ENCODE measurements at places on chromosomes 7 and 10. TPM values are rescaled to one million over a fixed set of nuclear protein-coding genes. Genes with fewer than 3 reads are reported as not detected.

Gene FGFBP3
- 1.5 TPM for total RNA-seq

Gene ACHE
- 3.3 TPM for total RNA-seq

- no peaks in the 10 kb centered on the region for H3K27me3 ChIP-seq
- H3K4me1 ChIP-seq = no peaks in the 10 kb centered on the region
- H3K4me3 ChIP-seq = no peak overlapping the region
- no peak overlapping the region for H3K27ac ChIP-seq
- DNase-seq = no peak
- no peaks in the 10 kb centered on the region for H3K36me3 ChIP-seq
Observed at GRCh38 chr7:45682836-45683555, 108.8 kb downstream of the ADCY1 start.

- H3K36me3 ChIP-seq = no peaks in the 10 kb centered on the region
- H3K27ac ChIP-seq = no peak overlapping the region
- H3K4me3 ChIP-seq = no peak overlapping the region
- no peak for DNase-seq
- no peaks in the 10 kb centered on the region for H3K27me3 ChIP-seq
Observed at GRCh38 chr7:106693677-106694353, 32.9 kb upstream of the CCDC71L start.

GRCh38 chr7:107147464-107148393 is 21.1 kb upstream of the HBP1 start:
- H3K27me3 ChIP-seq = no peaks in the 10 kb centered on the region
- H3K4me3 ChIP-seq = no peak overlapping the region
- H3K4me1 ChIP-seq = peaks cover 8% of the 10 kb centered on the region
- no peak overlapping the region for H3K27ac ChIP-seq

DNA sequence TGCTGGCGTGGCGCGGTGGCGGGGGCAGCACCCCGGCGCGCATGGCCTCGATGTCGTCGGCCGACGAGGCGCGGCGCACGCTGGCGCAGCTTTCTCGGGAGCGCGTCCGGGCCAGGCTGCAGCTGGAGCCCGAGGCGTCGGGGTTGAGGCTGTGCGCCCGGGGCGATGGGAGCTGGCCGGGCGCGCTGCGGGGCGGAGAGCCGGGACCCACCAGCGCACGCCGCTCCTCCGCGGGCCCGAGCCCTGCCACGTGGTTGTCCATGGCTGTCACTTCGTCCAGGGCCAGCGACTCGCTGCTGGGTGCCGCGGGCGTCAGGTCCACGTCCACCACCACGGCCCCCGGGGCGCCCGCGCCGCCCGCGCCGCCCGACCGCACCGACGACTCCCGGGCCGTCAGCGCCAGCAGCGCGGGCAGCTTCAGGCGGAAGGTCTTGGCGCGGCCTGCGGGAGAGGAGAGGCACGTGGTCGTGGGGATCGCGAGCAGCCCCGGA is 20.0 kb downstream of the KCNH2 start:
- H3K27ac ChIP-seq = no peak overlapping the region
- H3K36me3 ChIP-seq = no peaks in the 10 kb centered on the region
- H3K4me1 ChIP-seq = peaks cover 4% of the 10 kb centered on the region
- no peak overlapping the region for H3K4me3 ChIP-seq
- H3K27me3 ChIP-seq = peaks cover 96% of the 10 kb centered on the region

GRCh38 chr10:68981074-68981473 is 7.5 kb upstream of the KIFBP start:
- H3K4me3 ChIP-seq = no peak overlapping the region
- H3K36me3 ChIP-seq = peaks cover 99% of the 10 kb centered on the region
- no peak overlapping the region for H3K27ac ChIP-seq
- H3K4me1 ChIP-seq = no peaks in the 10 kb centered on the region
- H3K27me3 ChIP-seq = no peaks in the 10 kb centered on the region

GRCh38 chr7:107779647-107780099 is 23.4 kb downstream of the SLC26A3 start:
- no peak for DNase-seq
- no peak overlapping the region for H3K27ac ChIP-seq
- H3K4me1 ChIP-seq = no peaks in the 10 kb centered on the region
- no peaks in the 10 kb centered on the region for H3K36me3 ChIP-seq
- H3K4me3 ChIP-seq = no peak overlapping the region
- no peaks in the 10 kb centered on the region for H3K27me3 ChIP-seq
